ENCODE measurements at places on chromosomes 12 and 14. TPM values are rescaled to one million over a fixed set of nuclear protein-coding genes. Genes with fewer than 3 reads are reported as not detected.

DNA sequence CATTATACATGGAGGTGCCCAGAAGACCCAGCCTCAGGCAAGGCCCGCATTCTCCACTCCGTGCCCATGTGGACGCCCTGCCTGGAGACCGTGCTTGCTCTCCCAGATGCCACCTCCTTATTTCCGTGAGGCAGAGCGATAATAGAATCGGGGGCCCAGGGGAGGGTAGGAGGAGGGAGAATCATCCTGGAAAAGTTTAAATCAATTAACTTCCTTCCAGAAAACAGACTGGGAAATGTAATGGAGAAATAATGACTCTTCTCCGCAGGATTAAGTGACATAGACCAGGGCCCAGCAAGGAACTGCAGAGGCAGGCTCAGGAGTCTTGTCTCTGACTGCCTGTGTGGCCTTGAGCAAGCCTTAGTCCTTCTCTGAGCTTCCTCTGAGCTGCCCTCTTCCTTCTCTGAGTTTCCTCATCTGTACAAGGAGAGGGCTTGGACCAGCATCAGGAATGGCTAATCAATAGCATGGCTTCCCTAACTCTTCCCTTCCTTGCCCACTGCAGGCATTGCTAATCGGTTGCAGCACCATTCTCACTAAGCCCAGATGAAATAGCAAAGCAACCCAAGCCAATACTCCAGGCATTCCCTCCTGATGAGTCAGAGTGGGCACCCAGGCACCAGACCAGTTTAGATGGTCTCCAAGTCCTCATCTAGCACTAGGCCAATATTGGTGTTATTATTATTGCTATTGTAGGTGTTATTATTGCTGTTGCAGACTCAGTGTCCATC is 11.3 kb upstream of the FAM222A start:
- H3K27me3 ChIP-seq = peaks cover 14% of the 10 kb centered on the region
- no peak for DNase-seq
- no peaks in the 10 kb centered on the region for H3K36me3 ChIP-seq
- H3K4me3 ChIP-seq = no peak overlapping the region
- H3K27ac ChIP-seq = no peak overlapping the region

- H3K4me1 ChIP-seq = peaks cover 25% of the 10 kb centered on the region
- no peak overlapping the region for H3K27ac ChIP-seq
- peaks cover 14% of the 10 kb centered on the region for H3K27me3 ChIP-seq
- no peak overlapping the region for H3K4me3 ChIP-seq
Measured at GRCh38 chr12:49956663-49957569, 4.8 kb upstream of the AQP5 start.

- H3K27me3 ChIP-seq = no peaks in the 10 kb centered on the region
- DNase-seq = no peak
- H3K36me3 ChIP-seq = no peaks in the 10 kb centered on the region
- no peaks in the 10 kb centered on the region for H3K4me1 ChIP-seq
- no peak overlapping the region for H3K4me3 ChIP-seq
Measured at GRCh38 chr14:82500222-82500621, 966.6 kb upstream of the SEL1L start.

The SLC39A2 gene
- total RNA-seq = not detected

The NRL gene
- 2.3 TPM for total RNA-seq

The RTN1 gene
- not detected for total RNA-seq
